ENCODE measurements at places on chromosomes 5 and 9.

DNA sequence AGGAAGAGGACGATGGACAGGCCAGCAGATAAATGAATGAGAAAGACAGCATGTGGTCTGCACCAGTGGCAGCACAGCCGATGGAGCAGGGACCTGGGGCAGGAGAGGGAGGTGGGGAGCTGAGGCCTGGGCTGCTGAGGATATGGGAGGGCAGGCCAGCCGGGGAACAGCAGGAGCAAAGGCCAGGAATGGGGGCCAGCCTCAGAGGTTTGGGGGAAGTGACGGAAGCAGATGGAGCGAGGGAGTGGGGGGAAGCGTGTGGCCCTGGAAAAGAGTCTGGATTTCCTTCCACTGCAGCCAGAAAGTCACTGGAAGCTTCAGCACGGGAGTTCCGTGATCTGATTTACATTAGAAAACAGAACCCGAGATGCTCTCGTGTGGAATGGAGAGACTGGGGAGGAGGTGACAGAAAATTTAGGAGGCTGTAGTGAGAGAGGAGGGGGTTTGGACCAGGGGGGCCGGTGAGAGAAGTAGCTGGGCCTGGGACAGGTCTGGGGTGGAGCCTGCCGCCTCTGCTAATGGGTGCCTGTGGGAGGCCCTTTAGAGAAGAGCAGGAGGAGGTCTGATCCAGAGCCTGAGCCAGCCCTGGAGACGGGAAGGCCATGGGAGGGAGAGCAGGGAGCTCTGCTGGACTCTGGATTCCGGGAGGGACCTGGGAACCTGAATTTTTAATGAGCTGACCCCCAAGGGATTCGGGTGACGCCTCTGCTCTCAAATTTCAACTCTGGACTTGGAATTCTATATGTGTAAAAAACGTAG, 65.4 kb downstream of the TSPAN17 start:
- DNase-seq, result no peak

DNA sequence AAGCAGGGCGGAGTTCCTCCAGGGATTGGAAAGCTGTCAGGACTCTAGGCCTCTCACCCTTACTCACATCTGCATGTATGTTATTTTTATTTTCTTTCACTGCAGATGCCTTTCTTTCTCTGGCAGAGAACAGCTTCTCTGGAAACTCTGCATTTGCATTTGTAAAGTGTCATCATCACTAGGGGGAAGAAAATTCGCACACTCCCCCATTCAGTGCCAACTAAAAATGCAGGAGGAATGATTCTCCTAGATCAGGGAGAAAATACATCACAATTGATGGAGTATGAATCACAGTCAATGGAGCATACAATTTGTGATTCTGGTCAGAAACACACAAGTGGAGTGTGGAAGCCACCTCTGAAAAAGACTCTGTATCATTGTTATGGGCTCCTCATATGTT, 351.4 kb upstream of the FTMT start:
- DNase-seq, result no peak

GRCh38 chr5:76482984-76483383, 79.9 kb downstream of the IQGAP2 start:
- no peak for DNase-seq

DNA sequence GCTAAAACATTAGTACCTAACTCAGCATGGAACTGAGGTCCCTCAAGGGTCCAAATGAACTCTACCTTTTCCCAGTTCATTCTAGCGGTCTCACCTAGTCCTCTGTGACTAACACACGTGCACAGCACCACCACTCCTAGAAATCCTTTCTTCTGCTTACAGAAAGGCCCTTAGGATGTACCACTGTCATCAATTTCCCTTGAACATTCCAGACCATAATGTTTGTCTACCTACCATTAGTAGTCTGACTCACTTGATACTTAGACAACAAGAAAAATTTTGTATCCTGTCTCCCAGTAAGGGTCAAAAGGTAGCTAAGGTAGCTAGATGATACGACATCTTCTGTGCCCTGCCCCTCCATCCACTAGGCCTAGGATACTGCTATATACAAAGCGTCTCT, 166.6 kb downstream of the TSSK1B start:
- DNase-seq, result no peak

- DNase-seq, result no peak
Observed at GRCh38 chr5:79692596-79692995, 3.0 kb downstream of the CMYA5 start.

Measured in stimulated activated CD8-positive, alpha-beta memory T cell treated with anti-CD3 and anti-CD28 coated beads, Interleukin-7, amount 100 ng/mL, for 4 hours (primary cell).